ENCODE measurements at places on chromosomes 2 and 18.

DNA sequence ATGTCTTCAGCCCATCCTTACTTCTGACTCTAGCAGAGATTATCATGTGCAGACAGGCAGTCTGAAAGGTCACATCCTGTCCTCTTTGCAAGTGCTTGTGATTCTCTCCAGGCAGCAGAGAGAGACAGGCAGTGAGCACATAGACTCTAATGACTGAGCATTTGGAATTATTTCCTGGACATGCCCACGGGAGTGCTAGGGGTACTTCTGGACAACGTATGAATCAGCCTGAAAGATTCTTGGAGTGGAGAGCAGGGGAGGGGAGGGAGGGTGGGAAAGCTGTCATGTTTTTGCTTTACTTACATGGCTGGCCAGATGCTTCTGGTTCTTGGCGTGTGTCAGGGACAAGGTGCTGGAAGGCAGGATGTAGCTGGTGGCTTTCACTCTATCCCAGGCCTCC is 150.6 kb downstream of the RIF1 start:
- DNase-seq: peak; percentile 43

- DNase-seq: no peak
These were observed 29.4 kb upstream of the NOTO start for GRCh38 chr2:73172963-73173362.

DNA sequence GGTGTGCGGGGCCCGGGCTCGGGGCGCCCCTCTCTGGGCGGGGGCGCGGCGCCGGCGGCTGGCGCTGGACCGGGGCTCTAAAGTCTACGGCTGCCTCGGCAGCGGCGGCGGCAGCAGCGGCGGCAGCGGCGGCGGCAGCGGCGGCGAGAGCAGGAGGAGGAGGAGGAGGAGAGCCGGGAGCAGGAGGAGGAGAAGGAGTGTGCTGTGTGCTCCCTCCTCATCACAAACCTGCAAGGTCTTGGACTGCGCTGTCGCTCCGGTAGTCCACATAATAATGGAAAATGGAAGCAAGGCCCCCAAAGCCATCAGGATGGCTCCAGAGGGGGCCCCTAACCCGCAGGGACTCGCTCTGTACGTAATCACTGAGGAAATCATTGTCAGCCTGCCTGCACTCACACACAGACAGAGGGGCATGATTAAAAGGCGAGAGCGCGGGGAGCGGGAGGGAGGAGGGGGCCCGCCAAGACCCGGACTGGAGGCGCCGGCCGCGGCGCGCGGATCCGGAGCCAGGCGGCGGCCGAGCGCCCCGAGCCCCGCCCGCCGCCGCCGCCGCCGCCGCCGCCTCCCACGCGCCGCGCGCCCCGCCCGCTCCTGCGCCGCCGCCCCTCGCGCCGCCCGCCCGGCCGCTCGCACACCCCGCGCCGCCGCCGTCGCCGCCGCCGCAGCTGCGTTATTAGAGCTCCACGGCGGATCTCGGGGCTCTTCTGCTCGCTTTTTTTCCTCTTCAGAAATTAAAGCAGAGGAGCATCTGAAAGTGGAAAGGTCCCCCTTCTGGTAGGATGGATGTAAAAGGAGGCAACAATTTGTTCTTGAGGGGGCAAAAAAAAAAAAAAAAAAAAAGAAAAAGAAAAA is at the start of gene ZNF521:
Gene ZNF521, minus strand, starts transcription at position 390 of the 852 bp plus-strand sequence. CDS start 1,220 bp downstream, outside the sequence.
- peak; percentile 90 for DNase-seq

- DNase-seq: no peak
These were observed 10.4 kb downstream of the PAIP2B start for GRCh38 chr2:71216501-71216900.

DNA sequence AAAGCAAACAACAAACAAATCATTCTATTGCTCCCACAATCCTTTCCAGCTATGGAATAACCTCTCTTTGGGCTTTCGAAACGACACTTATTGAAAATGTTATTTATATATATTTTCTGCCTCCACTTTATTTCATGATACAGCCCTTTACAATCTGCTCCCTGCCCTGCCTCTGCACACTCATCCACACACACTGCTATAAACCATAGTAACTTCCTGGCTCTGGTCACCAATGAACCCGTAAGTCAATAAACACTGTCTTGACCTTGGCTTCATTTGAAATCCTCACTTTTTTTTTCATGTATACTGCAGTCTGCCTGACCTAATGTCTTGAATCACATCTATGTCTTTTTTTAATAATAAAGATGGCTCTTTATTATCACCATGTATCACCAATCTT is 161.5 kb downstream of the SLC39A10 start:
- no peak for DNase-seq

GRCh38 chr18:68283834-68284233 is 431.1 kb downstream of the TMX3 start:
- no peak for DNase-seq

DNA sequence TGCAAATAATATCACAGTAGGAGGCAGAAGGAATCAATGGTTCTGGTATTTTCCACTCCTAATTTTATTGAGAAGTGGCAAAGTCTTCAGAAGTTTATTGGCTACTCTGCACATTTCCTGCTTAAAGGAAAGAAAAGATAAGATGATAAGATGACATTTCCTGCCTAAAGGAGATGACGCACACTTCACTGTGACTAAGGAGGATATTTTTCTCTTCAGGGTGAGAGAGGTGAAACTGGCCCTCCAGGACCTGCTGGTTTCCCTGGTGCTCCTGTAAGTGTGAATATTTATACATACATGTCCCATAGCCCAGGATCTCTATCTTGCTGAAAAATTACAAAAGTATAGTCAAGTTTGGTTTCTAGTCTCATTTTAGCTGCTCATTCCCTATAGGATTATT is 27.9 kb downstream of the COL3A1 start:
- DNase-seq: no peak

DNA sequence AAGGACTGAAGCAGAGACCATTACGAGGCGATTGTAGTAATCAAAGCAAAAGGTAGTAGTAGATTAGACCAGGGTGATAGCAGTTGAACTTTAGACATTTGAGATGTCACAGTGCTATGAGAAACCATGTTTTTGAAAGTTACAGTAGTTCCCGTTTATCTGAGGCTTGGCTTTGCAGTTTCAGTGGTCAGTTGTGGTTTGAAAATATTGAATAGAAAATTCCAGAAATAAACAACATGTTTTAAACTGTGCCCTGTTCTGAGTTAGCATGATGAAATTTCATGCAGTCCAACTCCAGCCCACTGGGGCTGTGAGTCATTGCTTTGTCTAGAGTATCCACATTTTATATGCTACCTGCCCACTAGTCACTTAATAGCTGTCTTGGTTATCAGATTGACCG is 47.5 kb downstream of the ZNF638 start:
- DNase-seq: no peak

DNA sequence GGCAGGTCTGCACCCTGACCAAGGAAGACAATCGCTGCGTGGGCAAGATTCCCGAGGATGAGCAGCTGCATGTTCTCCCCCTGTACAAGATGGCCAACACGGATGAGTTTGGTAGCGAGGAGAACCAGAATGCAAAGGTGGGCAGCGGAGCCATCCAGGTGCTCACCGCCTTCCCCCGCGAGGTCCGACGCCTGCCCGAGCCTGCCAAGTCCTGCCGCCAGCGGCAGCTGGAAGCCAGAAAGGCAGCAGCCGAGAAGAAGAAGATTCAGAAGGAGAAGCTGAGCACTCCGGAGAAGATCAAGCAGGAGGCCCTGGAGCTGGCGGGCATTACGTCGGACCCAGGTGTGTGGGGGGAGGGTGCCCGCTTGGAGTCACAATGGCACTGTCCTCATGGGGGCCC is 48.4 kb downstream of the BOLA3 start:
- DNase-seq: no peak

- DNase-seq: no peak
These were observed 622.1 kb upstream of the ZEB2 start for GRCh38 chr2:145141981-145142380.

DNA sequence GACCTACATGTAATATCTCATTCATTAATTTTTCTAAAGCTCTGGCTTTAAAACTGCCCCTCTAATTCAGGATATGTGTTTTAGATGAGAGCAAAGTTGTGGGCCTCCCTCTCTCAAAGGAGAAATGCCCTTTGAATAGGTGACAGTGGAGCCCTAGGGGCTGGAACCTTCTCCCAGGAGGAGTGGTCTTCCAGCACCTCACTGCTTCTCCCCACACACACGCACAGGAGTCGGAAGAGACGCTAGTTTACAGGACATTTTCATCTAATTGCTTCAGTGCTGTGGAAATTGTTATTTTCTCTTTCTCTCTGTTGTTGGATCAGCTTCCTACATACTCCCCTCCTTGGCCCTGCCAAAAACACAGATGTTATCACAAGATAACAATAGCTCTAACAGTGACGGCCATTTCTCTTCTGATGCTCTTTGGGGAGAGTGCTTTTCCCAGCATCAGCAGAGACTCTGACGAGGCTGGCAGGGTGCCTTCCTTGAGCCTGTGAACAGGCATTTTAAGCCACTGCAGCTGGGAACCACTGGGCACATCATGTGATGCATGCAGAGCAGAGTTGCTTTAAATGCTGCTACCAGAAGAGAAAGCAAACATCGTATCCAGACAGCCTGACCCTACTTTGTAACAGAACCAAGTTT is 209.4 kb upstream of the SP5 start:
- DNase-seq: peak; percentile 63

GRCh38 chr2:136990316-136990715 is 225.0 kb downstream of the THSD7B start:
- DNase-seq: no peak

DNA sequence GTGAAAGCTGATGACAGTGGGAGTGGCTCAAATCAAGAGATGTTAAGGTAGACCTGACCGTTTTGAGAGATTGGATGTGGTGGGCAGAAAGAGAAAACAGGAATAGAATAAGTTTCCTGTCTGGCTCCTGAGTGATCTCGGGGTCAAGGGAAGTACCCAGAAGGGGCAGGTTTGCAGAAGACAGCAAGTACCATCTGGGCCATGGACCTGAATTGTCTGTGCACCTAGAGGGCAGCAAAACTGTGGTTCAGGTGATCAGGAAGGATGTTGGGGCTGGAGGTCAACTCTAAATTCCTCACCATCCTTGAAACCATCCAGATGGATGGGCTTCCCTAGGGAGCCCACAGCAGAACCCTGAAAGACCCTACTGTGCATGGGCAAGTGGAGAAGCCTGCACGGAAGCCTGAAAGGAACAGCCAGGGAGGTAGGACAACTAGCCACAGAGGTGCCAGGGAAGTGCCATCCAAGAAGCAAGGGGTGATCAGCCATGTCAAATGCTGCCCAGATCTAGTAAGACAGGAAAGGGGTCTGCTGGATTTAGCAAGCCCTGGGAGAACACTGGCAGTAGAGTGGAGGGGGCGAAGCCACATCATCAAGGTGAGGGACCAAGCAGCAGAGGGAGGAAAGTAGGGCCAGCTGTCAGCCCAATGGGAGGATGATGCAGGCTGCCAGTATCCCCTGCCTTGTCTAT is 8.0 kb downstream of the TEX261 start:
- no peak for DNase-seq

Data from heart left ventricle (tissue), 16 donors.